Astrocyte of the hippocampus (primary cell): ENCODE measurements at places on chromosomes 2 and 18.

- DNase-seq: peak; percentile 28
Observed at GRCh38 chr2:203330434-203330833, 2.2 kb downstream of the ABI2 start.

DNA sequence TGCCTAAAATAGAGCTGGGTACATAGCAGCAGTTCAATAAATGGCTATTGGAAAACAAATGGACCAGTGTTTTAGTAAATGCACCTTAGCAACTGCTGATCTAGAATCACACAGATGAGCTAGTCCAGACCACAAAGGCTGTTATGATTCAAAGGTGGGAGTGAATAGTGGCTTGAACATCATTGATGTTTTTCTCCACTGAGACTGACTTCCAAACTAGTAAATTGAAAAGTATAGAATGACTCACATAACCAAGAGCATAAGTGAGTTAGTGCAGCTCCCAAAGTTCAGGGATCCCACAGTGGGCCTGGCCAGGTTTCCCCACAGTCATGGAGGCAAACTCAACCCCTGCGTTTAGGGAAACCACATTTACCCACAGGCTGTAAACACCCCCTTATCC is 106.7 kb upstream of the YPEL5 start:
- no peak for DNase-seq

DNA sequence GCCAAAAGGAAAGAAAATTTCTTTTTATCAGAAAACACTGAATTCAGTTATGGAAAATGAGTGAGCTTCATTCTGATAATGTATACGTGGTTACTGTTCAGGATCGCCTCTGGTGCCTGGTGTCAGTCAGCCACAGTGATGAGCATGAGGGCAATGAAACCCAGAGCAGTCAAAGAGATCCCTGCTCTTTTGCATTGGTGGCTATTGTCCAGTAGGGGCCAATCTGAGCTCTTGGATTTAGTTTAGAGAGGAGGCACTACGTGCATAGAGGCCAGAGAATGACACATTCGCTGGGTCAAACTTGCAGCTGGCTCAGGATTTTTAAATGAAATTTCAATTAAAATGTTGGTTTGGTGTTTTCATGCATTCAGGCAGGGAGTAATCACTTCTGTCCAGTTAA is 522.9 kb downstream of the TMEM182 start:
- no peak for DNase-seq

DNA sequence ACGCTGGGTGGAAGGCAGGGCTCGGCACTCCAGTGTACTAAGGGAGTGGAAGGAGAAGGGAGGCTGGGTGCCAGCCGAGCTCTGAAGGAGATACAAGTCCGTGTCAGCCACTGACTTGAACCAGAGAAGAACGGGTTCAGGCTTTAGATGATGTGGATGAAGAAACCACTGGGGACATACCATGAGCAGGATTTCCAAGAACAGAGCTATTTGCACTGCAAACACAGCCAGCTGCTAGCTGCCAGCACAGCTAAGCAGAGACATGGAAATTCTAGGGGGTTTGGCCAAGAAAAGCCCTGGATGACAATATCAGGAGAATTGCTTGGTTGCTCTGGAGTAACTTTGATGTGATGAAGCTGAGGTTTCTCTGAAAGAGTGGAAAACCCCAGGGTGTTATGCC is 5.2 kb downstream of the CD207 start:
- DNase-seq: no peak

GRCh38 chr2:221478485-221478863 is 93.6 kb downstream of the EPHA4 start:
- DNase-seq: no peak

DNA sequence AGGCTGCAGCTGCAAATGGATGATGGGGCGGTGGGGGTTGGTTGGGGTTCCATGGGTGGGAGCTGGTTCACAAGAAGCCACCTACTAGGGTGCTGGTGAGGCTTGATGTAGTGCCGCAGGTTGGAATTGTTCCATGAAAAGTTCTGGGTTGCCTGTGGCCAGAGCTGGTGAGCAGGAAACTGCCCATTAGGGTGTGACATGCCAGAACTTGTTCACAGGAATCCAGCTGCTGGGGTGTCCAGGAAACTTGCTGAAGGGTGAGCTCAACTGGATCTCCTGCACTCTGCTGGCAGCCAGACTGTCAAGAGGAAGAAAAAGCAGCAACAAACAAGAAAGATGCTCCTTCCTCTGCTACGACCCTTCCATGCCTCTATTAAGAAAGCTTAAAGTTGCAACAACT is 48.8 kb downstream of the MAP3K20 start:
- no peak for DNase-seq

GRCh38 chr2:207133458-207133819 is 32.3 kb downstream of the KLF7 start:
- no peak for DNase-seq

GRCh38 chr2:213246497-213247281 is 37.6 kb upstream of the SPAG16 start:
- peak; percentile 68 for DNase-seq

- DNase-seq: peak; percentile 79
Observed at GRCh38 chr2:175855794-175856453, 146.1 kb downstream of the LNPK start.

GRCh38 chr2:241280291-241280690 is 35.2 kb downstream of the HDLBP start:
- DNase-seq: no peak

DNA sequence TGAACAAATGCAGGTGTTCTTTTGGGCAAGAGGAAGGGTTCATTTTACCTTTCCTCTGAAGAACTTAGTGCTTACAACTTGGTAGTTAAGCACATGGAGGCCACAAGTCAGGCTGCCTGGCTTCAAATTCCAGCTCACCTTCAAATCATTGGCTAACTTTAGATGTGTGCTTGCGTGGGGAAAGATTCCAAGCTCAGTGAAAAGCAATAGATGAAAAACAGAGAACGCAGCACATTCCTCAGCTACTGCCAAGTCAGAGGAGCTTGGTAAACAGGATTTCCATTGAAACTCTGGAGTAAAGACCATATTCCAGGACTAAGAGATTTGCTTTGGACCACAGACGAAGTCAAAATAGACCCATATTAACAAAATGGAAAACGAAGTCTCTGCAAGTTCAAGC is 96.3 kb upstream of the ASB18 start:
- DNase-seq: peak; percentile 74

DNA sequence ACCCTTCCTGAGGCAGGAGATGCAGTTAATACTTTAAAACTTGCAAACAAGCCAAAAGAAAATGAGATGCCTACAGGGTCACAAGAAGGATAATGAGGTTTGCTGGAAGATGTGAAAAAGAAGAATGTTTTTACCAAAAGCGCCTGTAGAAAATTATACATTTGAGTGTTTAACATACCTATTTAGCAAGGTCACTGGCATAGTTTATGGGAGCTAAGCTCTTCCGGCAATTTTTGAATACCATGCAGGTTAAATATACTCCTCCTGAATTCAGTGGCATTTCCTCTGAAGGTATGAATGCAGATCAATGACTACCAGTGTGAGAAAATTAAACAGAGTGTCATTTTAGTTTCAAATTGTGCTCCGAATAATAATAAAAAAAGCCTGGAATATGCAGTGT is 21.2 kb upstream of the MAP3K20 start:
- DNase-seq: peak; percentile 16

- DNase-seq: peak; percentile 31
Observed at GRCh38 chr2:26457695-26458364, 20.1 kb downstream of the OTOF start.

DNA sequence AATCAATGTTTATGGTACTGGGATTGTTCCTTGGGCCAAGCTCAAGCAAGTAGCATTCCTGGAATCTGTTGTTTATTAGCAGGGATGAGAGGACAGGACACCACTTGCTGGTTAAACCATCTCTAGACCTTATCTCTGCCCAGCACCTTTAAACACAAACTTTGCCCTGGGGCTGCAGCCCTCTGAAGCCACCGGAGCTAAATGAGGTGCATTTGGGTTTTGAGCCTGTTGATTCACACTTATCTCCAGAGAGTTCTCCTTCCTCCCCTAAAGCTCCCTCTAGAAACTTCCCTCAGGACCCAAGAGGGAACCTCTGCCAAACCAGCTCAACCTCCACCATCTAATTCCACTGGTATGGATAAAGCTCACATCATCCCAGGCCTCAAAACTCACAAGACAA is 94.8 kb upstream of the EPAS1 start:
- no peak for DNase-seq

DNA sequence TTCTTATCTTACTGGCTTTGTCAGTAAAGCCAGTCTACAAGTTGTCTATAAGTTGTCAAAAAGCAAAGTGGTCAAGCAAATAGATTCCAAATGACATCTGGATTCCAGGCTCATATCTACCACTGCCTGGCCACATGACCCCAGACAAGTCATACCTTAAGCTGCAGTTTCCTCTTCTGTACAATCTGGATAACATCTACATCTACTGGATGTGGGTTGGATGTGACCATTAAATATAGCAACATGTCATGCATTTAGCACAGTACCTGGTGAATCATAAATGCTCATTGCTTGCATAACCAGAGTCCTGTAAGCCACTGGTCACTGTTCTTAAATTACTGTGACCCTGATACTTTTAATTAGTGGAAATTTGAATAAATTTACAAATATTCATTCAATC is 16.8 kb downstream of the COBLL1 start:
- no peak for DNase-seq

DNA sequence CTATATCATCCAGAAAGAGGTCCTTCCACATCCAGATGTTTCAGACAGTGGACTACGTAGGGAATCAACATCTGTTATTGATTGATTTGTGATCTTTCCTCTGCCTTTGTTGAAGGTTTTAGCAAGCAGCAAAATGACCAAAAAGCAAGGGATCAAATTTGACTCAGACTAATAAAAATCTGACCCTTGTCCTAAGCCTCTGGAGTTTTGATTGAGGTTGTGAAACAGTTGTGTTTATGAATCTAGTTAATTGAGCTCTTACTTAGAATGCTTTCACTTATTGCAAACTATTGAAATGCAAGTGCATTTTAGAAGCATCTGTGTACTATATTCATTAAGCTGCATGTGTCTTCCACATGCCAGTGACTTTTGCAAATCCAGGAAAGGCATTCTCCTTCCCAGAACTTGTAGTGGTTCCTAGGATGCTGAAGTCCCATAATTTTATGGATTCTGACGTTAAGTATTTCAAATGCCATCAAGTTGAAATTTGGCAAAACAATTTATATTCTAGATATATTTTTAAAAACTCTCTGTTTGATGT is 116.0 kb downstream of the MTX2 start:
- DNase-seq: no peak
